ENCODE measurements at places on chromosomes 7 and 10.

DNA sequence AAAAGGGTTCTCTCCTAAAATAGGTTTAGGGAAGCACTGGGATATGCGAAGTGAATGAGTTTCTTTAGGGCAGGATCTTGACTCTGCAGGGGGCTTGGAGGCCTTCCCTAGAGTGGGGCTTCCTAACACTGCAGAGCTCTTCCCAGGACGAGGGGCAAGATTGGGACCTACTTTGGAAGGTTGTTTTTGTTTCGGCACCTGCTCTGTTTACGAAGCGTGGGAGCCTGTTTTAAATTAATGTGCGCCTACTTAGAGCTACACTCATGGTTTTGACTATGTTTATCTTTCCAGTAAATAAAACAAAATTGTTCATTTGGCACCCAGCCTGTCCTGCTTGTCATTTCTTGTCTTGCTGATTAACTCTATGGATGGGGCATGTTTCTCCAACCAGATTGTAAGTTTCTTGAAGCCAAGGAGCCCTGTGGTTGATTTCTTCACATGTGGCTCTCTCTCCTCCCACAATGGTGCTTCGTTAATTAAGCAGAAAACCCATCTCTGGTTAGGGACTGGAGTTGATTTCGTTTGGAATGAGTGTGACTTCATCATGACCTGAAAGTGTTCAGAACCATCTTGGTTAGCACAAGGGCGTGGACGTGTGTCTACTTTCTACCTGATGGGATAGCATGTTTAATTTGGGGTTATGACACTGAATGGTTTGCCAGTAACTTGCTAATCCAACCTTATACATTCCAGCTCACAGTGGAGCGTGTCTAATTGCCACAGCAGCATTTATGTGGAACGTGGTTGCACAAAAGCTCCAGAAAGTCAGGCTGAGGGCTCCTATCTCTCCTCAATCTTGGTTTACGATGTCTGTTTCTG is 98.1 kb downstream of the TCF7L2 start:
- no peak for DNase-seq

DNA sequence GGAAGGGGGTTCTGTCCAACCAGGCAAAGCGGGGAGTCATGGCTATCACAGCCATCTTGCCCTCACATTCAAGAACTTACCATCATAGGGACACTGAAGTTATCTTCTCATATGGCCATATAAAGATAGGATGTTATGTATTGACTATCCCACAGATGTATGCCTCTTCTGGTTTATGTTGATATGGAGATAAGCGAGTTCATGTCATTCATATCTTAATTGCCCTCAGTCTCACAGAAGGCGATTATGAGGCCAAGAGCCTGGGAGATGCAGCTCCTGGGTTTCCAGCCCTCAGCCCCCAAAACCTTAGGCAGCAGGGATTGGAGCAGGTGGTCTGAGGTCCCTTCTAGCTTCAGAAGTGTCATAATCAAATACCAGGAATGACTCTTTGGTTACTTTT is 8.5 kb upstream of the ANKRD61 start:
- no peak for DNase-seq

DNA sequence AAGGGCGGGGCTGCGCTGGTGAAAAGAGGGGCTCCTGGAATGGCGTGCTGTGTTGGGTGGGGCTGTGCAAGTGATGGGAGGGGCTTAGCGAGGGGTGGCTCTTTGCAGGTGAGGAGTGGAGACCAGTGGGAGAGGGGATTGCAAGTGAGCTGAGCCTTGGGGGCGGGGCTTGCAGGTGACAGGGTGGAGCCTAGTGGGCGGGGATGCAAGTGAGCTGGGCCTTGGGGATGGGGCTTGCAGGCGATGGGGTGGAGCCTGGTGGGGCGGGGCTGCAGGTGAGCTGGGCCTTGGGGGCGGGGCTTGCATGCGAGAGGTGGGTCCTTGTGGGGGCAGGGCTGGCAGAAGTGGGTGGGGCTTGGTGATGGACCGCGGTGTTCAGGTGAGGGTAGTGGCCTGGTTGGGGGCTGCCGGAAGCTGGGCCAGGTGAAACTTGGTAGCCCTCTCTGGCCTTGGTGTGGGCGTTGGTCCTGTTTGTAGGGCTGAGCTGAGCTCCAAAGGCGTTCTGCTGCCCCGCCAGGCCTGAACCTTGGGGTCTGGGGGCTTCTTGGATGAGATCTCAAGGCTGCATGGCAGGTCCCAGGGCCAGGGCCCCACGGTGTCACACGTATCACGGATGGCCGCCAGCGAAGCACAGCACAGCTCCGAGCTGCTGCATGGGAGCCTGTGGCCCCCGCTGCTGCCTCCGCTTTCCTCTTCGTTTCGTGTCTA is 743 bp upstream of the PITRM1 start:
- DNase-seq, result no peak

GRCh38 chr10:46523119-46523961 is 33.1 kb downstream of the GPRIN2 start:
- DNase-seq, result no peak

GRCh38 chr7:39758234-39758970 is 135.0 kb downstream of the RALA start:
- DNase-seq, result no peak

DNA sequence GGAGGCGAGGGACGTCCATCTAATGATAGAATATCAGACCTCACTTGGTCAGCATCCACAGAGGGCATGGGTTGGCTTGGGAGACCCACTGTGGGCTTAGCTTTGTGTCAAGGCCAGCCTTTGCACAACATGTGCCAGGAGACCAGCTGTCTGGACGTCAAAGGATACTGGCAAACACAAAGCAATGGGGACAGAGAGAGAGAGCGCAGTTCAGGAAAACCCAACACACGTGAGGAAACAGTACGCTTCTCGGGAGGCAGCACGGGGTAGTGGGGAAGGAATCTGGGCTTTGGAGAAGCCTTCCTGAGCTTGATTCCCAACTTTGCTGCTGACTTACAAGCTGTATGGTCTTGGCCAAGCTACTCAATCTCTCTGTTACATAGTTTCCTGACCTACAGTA is 14.7 kb downstream of the PRLHR start:
- peak; percentile 8 for DNase-seq

GRCh38 chr7:155791214-155791737 is 21.0 kb downstream of the SHH start:
- DNase-seq, result no peak

GRCh38 chr7:919114-919442 is 35.4 kb downstream of the ADAP1 start:
- DNase-seq, result no peak

- no peak for DNase-seq
Observed at GRCh38 chr10:36766940-36767339, 358.5 kb upstream of the ANKRD30A start.

GRCh38 chr10:126070476-126071215 is 174.3 kb downstream of the FANK1 start:
- DNase-seq, result no peak

- peak; percentile 31 for DNase-seq
Observed at GRCh38 chr10:131689954-131690757, 210.7 kb upstream of the PPP2R2D start.

DNA sequence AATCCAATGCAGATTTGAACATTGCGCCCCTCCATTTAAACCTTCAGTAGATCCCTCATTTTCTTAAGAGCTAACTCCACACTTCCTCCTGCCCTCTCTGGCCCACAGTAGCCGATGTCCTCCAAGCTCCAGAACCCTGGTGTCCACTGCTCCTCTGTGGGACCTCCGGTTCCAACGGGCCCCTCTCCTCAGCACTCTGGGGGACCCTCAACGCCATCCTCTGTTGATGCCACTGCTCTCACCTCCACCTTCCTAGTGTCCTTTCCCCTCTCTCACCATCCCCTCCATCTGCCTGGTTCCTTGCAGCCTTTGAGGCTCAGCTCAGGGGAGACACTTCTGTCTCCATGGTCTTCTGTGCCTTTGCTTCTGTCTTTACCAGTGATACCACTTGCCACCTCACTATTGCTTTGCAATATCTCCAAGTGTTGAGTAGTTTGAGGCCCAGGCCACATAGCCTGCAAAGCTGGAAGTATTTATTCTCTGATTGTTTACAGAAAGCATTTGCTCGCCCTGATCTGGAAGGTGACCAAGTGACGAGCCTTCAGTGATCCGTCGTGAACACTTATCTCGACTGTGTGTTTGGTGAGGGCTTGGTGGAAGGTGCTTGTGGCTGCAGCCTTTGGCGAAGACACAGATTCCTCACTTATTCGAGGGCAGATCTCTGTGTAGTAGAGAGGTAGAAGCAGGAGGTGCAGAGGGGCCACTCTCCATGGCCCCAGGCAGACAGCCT is 104.8 kb upstream of the SHH start:
- DNase-seq, result no peak

DNA sequence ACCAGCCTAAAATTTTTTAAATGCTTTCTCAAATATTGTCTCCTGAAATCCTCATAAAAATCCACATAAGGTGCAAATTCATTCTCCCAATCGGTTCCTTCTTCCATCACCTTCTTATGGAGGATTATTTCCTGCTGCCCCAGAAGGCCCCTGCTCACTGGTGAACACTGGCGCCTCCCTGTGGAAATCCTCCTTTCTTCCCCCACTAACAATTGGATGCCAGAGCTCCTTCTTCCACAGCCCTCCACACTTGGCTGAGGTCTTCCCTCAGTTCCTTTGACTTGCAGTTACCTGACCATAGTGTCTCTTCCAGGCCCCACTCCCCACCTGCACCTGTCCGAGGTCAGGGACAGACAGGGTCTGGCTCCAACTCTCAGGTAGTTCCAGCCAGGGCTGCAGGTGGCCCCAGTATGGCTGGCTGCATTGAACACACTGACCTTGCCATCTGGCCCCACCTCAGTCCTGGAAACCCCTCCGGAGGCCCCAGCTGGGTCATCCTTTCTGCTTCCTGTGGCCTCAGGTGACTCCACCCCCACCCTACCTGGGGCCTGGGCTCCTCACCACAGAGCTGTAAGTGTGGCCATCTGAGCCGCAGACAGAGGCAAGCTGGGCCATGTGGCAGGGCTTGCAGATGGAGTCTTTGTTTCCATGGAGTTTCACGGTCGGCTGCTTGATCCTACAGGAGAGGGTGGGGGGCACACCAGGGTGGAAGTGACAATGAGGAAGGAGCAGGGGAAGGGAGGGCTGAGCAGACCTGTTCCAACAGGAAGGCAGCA is 18.4 kb downstream of the SPOCK2 start:
- no peak for DNase-seq

DNA sequence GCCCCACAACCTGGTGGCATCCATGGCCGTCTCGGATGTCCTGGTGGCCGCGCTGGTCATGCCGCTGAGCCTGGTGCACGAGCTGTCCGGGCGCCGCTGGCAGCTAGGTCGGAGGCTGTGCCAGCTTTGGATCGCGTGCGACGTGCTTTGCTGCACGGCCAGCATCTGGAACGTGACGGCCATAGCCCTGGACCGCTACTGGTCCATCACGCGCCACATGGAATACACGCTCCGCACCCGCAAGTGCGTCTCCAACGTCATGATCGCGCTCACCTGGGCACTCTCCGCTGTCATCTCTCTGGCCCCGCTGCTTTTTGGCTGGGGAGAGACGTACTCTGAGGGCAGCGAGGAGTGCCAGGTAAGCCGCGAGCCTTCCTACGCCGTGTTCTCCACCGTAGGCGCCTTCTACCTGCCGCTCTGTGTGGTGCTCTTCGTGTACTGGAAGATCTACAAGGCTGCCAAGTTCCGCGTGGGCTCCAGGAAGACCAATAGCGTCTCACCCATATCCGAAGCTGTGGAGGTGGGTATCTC is 1.1 kb downstream of the HTR5A start:
- DNase-seq, result no peak

DNA sequence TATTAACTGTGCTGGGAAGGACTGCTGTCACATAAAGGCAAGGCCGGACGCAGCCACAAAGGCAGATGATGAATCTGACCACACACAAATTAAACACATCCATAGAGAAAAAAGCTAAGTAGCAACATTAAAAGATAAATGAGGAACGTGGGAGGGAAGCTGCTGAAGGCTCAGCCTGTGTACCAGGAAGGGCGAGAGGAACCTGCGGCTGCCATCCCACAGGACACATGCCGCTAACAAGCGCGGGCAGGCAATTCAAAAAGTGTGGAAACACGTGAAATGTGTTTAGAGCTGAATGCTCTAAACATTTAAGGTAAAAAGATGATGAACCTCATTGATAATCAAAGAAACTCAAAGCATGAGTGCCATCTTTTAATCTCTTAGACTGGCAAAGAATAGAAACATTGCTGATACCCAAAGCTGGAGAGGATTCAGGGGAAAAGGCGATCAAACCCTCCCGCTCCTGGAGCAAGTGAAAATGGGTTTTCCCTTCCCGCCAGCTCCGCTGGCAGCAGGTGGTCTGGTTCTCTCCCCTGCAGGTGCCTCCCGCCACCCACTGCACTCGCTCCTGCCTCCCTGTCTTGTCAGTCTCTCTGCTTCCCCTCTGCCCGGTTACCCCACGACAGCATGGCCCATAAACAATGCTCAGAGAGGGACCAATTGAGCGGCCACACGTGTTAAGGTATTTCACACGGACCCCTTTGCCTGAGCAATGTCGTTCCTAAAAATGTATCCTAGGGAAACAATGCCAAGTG is 4.2 kb downstream of the STK32C start:
- peak; percentile 50 for DNase-seq

DNA sequence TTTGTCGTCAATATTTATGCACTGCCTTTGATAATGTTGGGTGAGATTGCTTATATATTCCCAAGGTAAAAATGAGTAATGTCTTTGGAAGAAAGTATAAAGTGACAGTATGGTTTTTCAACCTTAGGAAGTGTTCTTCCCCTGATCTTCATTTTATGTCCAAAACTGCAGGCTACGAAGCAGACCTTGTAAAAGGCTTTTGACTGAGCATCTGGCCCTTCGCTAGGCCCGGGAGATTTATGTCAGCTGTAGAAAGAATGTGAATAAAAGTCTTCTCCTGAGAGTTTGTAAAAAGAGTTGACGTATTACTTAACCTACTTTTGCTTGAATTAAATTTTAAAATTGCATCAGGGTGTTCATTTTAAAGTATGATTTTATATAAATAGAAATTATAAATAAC is 116.8 kb downstream of the CPED1 start:
- DNase-seq, result no peak

- no peak for DNase-seq
Observed at GRCh38 chr7:86978808-86979506, 80.5 kb downstream of the ELAPOR2 start.
